ENCODE measurements at places on chromosomes 12 and 14.

DNA sequence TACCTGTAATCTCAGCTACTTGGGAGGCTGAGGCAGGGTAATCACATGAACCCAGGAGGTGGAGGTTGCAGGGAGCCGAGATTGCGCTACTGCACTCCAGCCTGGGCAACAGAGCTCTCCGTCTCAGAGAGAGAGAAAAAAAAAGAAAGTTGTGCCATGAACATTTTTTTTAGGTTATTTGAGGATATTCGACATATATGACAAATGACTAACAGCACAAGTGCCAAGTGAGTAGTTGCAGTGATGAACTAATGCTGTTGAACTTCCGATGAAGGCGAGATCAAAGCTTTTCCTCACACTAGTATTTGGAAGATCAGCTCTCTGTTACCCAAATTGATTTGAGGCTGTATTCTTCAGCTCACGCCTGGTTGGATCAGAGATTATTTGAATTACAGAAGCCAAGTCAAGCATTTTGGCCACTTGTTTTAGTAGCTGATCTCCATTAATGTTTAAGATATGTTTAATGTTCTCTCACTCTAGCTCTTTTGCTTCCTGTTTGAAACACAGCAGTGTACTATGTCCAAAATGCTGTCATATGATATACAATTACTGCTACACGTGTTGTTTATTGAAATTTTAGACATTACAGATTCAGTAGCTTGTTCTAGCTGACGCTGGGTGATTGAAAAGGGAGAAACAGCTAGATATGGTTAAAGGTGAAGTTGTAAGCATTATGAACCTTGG lies 43.4 kb downstream of the WDR20 start:
- peak; percentile 53 for DNase-seq

DNA sequence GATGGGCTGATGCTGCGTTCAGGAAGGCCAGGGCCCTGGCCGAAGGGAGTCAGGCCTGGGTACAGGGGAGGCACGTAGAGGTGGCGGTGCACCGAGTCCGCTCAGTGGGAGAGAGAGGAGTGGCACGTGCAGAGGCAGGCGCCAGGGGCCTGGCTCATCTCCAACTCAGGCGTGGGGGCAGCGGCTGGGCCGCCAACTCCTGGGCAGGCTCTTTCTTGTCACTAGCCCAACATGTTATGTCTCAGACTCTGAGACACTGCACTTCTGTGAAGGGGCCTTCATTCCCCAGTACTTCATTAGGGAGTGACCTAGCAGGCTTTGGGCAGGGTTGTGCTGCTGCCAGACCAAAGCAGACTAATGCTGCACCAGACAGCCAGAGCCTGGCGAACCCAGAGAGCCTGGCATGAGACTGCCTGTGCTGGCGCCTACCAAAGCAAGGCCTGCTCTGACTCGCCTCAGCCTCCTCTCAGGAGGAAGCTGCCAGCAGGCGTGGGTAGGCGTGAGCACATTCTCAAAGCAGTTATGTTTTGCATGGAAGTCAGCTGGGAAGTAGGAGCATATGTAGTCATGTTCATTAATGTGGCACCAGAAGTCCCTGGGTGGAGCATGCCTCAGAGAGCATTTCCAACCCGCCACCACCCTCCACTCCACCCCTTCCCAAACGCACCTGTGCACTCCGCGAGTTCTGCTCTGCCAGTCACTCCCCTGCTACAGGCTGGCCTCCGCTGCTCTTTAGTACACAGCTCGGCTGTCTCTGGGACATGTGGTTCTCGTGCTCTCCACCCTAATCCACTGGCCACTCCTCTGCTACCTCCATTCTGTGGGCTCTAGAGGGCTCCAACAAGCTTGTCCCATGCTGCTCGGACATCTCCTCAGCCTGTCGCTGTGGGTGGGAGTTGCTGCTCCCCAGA lies 9.7 kb downstream of the CKB start:
- DNase-seq, result peak; percentile 18

DNA sequence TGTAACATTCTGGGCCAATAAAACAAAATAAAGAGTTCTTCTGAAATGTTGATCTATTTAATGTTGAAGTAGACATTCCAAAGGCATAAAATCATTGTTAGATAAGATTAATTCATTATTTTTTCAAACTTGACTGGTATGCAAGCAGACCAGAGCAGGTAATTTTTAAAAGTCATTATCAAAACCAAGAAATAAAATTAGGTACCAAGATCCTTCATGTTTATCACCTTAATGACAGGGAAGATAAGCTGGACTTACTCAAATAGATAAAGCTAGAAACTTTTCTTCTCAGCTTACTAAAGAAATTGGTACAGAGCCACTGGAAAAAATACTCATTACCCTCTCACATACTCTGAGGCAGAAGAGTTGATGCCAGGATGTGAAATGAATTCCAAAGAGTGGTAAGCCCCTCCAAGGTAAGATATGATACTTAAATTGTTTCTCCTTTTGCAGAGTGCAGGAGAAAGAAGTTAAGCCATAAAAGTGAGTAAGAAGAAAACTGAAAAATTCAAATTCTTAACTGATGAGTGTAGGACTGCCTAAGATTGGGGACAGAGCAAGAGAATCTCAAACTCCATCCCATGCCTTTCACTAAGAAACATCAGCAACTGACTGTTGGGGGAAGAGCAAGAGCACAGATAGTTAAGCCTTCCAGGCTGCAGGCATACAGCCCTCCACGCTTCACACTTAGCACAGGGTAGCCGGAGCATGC lies 111.9 kb downstream of the SLC41A2 start:
- peak; percentile 63 for DNase-seq

DNA sequence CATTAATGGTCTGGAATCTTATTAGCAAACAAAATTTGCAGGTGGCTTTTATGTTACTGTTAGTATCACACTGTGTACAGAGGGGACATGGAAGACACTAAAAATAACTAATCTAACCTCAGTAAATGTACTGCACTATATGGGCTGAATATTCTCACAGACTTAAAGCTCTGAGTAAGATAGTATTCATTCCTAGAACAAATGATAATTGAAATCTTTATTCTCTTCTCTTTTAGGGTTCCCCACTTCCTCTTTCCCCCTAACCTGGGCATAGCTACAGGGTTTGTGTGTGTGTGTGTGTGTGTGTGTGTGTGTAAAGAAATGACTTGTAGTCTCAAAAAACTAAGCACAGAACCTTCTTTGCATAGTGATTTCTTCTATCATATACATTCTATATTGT lies 21.4 kb upstream of the HECTD1 start:
- DNase-seq, result no peak

DNA sequence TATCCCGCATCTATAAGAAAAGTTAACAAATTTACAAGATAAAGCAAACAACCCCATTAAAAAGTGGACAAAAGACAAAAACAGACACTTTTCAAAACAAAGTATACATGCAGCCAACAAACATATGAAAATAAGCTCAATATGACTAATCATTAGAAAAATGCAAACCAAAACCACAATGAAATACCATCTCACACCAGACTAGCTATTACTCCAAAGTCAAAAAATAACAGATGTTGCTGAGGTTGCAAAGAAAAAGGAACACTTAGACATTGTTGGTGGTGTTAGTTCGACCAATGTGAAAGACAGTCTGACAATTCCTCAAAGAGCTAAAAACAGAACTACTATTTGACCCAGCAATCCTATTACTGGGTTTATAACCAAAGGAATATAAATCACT lies 968.6 kb upstream of the USP15 start:
- no peak for DNase-seq

GRCh38 chr12:62320054-62320453 lies 59.9 kb downstream of the USP15 start:
- DNase-seq, result no peak

- no peak for DNase-seq
Measured at GRCh38 chr12:87518036-87518435, 511.2 kb downstream of the C12orf50 start.

GRCh38 chr14:34348592-34348991 lies 113.4 kb downstream of the SPTSSA start:
- DNase-seq, result no peak

DNA sequence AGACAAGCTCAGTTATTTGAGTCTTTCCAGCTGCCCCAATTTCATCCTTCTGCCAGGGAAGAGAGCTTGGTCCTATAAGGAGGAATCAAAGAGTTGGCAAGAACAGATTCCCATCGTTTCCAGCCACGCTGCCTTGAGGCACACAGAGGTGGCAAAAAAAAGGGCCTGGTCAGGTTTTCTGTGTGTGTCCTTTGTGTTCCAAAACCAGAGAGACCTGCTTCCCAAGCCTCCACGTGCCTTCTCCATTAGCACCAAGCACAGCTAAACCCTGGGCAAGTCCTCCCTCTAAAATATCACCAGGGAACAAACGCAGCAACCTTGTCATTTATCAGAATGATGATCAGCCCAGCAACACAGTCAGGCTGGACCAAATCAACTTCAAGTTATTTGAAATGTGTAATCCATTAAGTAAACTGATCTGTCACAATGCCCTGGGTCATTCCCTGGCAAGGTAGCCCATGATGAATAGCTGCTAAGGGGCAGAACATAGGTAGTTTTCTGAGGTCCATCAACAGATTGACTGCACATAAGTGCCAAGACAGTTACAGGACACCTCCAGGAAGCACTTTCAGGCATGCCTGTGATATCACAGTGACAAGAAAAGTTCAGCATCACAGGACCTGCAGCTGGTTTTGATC lies 28.6 kb upstream of the C12orf42 start:
- DNase-seq, result no peak

GRCh38 chr12:131883521-131883900 lies 10.9 kb upstream of the ULK1 start:
- DNase-seq, result no peak

- peak; percentile 96 for DNase-seq
Measured at GRCh38 chr12:124745891-124746570, 117.6 kb downstream of the SCARB1 start.

DNA sequence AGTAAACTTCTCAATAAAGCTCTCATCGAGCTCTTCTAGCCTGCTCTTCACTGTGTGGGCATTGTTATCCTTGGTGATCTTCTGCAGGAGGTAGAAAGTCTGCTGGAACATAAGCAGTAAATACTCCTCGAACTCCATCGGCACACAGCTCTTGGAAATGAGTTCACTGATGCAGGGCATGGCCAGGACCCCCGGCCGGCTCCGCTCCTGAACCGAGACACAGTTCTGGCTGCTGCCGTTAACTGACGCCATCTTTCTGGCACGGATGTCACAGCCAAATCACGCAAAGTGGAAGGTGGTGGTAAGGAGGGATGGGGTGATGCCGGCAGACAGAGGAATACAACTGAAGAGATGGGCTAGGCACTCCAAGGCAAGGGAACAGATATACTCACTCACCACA lies 23.7 kb upstream of the EDDM3A start:
- DNase-seq, result no peak

- DNase-seq, result no peak
Measured at GRCh38 chr14:33733721-33734120, 217.2 kb downstream of the EGLN3 start.

DNA sequence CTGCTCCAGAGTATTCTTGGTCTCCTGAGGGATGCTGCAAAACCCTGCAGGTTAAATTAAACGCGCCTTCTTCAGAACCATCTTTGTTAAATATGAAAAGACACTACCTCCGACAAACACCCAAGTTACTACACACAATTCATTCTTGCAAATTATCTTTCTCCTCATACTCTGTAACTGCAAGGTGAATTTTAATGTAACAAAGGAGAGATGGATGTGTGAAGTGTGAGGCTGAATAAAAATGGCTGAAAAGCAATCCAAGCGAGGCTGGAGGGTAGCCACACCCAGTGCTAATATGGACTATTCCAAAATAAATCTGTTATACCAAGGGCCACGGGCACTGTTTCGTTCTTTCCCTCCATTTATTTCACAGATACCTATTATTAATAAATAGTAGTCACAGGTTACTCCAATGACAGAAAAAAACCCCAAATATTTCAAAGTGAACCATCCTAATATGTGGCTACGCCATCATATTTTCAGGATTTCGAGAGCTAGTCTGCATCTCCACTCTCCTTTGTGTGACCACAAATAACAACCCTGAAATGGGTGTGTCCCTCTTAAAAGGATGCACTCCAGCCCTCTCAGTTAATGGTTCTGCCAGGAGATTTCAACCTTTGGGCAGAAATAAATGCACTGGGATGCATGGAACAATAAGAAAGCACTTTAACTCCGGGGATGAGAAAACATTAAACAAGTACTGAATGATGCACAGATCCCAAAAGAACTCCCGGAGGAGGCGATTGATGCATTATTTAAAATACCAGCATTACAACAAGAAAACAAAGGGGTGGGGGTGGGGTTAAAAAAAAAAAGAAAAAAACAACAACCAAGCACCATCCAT lies 53.1 kb upstream of the CCDC175 start:
- no peak for DNase-seq

DNA sequence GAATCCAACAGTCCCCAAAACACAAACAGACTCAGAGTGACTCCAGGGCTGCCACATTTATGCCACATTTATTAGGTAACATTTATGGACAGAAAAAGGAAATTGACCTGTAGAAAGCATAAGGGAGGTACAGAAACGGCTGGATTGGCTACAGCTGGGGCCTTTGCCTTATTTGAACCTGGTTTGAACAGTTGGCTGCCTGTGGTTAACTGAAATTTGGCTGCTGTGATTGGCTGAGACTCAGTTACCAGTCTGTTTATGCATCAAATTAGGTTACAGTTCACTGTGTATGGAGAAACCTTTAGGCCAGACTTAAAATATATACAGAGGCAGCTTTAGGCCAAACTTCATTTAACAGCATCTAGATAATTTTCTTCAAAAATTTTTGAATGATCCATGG lies 27.8 kb upstream of the PCNX1 start:
- no peak for DNase-seq

GRCh38 chr14:100256339-100256895 lies 17.5 kb downstream of the YY1 start:
- no peak for DNase-seq

DNA sequence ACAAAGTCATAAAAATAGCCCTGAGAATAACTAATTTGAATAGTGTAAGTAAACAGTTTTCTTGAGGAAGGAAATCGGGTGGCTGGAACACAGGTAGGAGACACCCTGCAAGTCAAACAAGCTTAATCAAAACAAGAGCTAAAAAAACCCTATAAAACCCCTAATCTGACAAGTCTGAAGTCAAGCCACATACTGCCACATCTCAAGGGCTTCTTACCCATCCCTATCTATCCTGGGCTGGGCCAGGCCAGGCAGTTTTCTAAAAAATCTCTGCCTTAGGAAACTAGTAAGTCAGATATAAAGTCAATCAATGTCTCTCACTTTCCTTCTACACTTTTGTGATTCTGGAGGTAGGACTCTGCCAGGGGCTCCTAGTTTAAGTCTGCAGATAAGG lies 15.3 kb downstream of the UBE2N start:
- DNase-seq, result no peak

DNA sequence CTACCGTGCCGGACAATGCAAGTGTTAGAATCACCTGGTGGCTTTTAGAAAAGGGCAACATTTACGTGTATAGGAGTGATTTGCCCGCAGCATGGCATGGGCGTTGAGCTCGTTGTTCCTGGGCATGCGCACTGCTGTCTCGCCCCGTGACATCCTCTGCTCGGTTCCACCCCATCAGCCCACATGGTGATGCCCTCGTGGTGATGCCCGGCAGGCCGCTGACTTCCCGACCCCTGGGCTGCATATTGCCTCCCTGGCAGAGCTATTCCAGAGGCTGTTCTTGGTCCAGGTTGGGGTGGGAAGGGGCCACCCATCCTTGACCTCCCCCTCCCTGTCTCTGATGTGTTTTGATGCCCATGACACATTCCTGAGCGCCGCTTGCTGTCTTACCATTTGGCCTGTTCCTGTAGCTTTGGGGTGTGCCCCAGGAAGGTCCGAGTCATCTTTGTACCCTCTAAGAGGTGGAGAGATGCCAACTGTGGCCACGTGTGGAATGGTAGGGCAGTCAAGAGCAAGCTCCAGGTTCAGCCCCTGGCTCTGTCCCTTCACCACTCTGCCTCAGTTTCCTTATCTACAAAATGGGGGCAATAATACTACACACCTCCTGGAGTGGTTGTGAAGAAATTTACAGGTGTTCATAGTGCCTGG lies 4.8 kb downstream of the HIP1R start:
- DNase-seq, result no peak
